Pulmonary artery endothelial cell (primary cell): ENCODE measurements at places on chromosomes 13 and 19. TPM values are rescaled to one million over a fixed set of nuclear protein-coding genes. Genes with fewer than 3 reads are reported as not detected.
A peak's percentile ranks its signal among the peaks of the same experiment; 100 is the strongest.

DNA sequence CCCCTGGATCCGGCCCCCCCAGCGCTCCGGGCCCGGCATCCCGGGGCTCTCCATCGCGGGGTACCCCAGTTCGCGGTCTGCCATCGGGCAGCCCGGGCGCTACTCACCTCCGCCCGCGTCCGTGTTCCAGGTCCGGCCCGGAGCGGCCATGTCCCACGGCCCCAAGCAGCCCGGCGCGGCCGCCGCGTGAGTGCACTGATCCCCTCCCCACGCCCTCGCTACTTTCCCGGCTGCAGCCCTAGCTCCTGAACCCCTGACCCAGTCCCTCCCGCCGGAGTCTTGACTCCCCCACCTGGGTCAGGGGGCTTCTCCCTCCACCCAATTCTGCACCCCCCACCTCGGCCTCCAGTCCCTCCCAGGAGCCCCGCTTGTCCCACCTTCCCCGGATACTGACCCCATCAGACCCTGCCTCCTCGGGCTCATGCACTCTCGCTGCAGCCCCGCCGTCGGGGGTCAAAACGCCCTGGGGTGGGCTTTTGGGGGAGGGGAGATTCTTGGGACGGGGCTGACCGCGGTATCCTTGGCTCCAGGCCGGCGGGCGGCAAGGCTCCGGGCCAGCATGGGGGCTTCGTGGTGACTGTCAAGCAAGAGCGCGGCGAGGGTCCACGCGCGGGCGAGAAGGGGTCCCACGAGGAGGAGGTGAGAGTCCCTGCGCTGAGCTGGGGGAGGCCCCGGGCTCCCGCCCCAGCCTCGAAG, 566 bp downstream of the HMG20B start:
- DNase-seq, result no peak

- no peak for DNase-seq
Observed at GRCh38 chr13:28582225-28582891, 76.6 kb upstream of the POMP start.

DNA sequence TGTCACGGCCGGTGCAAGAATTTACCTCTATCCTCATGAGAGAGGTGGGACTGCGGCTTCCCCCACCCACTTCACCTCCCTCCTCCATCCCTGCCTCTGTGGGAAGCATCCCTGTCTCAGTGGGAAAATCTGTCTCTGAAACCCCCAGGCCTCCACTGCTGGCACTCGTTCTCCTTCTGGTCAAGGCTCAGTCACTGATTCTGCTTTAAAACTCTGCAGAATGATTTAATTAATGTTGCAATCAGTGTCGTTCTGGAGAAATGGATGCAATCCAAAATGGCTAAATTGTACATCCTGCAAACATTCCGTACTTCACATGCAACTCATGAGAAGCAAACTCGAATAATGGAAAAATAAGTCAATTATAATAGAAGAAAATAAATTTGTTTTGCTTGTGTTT, 5.6 kb downstream of the RASL11A start:
- no peak for DNase-seq

- peak; percentile 30 for DNase-seq
Observed at GRCh38 chr13:50319635-50320255, 304.5 kb downstream of the KCNRG start.

DNA sequence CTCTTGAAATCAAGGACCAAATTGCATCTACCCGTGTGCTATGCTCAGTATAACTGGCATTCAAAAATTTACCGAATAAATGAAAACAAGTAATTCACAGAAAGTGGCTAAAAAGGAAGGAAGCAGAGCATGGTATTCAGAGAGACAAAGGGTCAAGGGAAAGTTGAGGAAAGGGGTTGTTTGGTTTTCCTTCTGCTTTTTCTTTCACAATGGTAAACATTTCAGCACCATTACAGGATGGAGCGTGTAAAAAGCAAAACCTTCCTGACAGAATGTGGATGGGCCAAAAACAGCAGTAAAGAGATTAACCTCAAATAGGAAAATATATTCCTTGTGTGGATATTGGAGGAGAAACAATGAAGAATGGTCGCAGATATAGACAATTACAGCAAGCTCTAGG, 14.8 kb downstream of the DIAPH3 start:
- no peak for DNase-seq

DNA sequence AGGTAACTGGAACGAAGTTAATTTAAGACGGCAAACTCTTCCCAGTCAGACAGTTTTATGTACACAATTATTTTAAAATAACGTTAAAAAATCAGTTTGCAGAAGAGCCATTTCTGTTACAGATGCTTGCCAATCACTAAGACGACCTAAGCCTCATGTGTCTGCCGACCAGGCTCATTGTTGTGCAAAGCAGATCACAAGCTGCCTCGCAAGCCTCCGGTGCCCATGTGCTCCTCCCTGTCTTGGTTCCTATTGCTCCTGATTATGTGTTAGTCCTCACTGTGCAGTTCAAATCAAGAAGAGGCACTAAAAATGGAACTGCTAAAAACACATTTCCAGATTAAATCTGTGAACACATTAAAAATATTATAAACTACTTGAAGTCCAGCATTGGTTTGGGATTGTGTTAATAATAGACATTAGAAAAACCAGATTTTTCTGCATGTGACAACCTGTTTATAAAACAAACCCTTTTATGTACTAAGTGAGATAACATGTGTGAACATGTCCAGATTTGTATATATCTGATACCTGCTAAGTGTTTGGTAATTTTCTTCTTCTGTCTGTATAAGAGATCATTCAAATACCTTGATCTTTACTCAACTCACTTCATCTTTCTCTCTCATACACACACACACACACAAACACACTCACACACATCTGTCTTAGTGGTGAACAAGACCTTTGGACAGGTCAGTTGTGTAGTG, 81.9 kb upstream of the SLC15A1 start:
- no peak for DNase-seq

DNA sequence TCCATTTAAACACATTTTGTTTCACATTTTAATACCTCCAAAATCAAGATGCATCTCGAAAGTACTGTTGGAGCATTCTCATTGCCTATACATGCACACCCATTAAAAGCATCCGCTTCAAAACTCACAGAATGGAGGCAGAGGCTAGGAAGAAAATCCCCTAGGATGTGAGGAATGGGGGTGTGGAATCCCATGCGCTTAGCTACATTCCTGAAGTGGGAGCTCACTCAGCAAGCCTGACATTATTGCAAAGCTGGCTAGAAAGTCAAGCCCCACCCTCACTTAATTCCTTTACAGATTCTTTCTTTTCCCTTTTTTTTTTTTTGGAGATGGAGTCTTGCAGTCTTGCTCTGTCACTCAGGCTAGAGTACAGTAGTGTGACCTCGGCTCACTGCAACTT, 4.6 kb upstream of the FAM32A start:
- no peak for DNase-seq

DNA sequence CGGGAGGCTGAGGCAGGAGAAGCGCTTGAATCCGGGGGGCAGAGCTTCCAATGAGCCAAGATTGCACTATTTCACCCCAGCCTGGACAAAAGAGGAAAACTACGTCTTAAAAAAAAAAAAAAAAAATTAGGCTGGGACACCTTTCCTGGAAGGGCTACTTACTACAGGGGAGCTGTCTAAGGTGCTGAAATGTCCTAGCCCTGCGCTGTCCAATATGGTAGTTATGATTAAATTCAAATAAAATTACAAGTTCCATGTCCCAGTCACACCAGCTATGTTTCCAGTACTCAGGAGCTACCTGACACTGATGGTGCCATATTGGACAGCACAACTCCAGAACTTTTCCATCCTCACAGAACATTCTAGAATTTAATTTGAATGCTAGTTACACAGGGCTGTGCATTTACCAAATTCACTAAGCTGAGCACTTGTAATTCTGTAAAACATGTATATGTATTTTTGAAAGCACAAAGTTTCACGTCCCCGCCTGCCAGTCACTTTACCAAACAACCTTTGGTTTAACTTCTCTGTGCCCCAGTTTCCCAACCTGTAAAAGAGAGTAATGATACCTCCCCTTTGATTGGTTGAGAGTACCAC, 9.2 kb upstream of the ZSCAN22 start:
- no peak for DNase-seq

DNA sequence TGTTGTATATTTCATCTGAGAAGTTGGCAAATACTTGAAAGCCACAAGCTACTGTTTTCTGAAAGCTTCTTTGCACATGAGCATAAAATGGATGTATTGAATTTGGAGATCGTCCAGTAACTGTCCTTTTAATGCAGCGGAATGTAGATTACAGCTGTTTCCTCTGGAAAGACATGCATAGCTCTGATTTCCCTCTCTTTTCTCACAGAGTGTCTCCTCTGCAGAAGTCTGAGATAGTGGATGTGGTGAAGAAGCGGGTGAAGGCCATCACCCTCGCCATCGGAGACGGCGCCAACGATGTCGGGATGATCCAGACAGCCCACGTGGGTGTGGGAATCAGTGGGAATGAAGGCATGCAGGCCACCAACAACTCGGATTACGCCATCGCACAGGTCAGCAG, 283.0 kb downstream of the SHISA2 start:
- DNase-seq, result no peak

GRCh38 chr13:87674247-87674738, 3.1 kb downstream of the SLITRK5 start:
- no peak for DNase-seq

DNA sequence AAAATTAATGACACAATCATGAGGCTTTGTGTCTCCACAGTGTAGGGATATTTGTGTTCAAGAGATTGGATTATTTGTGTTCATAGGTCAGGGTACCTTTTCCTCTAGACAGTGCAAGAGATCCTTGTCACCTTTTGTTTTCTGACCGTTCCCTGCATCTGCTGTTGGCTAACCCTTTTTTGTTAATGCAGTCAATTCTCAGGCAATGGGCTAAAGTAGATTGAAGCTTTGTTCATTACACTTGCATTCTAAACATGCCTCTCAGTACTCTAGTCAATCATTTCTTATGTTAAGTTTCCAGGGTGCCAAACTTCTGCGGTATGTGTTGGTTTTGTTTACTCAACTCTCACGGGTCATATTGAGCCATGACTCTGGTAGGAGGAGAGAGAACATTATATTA, 1.8 kb upstream of the MED4 start:
- DNase-seq, result no peak

DNA sequence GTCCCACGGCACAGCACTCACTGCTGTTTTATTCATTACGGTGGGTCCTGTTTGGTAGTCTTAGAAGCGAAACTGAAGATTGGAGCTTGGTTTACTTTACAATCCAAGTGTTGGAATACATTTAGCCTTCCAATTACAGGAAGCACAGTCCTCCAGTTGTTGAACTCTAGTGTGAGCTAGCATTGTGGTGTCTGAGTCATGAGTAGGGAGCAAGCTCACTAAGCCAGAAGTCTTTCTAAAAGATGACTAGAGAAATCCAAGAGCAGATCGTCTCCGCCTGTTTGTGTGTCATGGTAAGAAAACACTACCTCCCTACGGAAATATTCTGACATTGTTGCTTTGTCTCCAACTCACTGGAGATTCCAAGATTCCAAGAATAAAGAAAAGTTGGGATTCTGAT, 10.1 kb upstream of the SHISA2 start:
- peak; percentile 5 for DNase-seq

GRCh38 chr13:98517576-98518310, 59.2 kb downstream of the STK24 start:
- DNase-seq, result no peak

DNA sequence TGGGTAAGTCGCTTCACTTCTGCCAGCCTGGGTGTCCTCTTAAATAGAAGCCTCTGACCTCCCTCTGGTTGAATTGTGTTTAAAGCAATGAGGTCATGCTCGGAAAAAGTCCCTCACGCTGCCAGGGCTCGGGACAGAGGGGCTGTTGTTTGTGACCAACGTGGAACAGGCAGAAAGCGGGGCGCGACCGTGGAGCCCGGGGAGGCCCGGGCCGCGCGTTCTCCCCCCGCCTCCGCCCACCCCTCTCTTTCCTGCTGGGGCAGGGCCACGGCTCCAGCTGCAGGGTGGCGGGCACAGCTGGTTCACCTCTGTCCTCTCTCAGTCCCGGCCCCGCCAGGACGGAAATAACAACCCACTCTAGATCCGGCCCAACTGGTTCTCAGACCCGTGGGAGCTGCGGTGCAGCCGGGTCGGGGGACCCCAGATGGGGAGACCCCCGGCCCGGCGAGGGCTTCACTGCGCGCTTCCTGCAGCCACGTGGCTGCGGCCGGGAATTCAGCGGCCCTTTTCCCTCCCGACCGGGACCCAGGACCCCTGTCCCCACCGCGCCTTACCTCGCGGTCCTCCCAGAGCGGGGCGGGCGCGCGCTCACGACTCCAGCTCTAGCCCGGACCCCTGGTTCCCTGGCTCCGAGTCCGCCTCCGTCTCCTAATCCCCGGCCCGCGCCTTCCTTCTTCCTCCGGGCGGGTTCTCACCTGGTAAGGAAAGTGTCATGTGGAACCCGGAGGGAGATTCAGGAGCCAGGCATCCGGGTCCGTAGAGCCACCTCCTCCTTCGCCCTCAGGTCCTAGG, 1.9 kb downstream of the CDC42EP5 start:
- no peak for DNase-seq

DNA sequence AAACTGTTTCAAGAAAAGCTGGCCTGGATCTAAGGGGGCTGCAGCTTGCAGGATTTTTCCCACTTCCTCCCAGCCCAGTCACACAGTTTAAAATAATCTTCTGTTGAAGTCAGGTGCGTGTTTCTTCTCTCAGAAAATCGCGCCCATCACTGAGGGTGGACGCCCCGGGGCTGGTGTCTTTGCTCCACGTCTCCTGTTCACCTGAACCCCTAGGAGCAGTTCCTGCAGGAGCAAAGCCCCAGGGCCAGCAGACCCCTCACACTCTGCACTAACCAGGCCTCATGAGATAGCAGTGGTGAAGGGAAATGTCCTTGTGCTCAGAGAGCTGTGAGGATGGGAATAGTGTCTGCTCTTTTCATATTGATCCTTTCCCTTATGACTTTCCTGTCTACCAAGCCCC, 920 bp upstream of the SIGLEC7 start:
- DNase-seq, result no peak

DNA sequence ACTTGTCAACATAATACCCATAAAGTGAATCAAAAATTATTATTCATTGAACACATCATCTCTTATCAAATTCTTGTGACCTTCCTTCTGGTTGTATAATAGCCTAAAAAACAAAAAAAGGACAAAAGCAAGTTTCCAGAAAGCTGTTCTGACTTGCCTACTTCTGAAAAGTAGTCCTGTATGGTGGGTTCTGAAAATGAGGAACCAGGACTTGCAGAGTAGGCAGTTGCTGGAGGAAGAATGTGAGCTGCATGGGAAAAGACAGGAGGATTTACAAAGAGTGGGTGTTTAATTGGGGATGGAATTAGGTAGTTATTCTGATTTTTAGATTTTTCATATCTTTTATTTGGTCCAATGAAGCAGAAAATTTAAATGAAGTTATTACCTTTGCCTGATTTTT, 56.7 kb downstream of the RCBTB2 start:
- DNase-seq, result no peak

Gene DHPS
- 58.6 and 60.9 TPM in 2 replicates for total RNA-seq

Gene ZNF440
- total RNA-seq, result 6.3 and 10.5 TPM in 2 replicates

Gene PLPPR3
- total RNA-seq, result 0.07 and 0.33 TPM in 2 replicates

Gene PLA2G4C
- 58.5 and 59.5 TPM in 2 replicates for total RNA-seq

Gene BICRA
- 4.2 and 5.4 TPM in 2 replicates for total RNA-seq

Gene IL27RA
- 4.1 and 8.6 TPM in 2 replicates for total RNA-seq

Gene FFAR3
- total RNA-seq, result not detected in 2 replicates

Gene LHFPL6
- total RNA-seq, result 24.1 and 46.0 TPM in 2 replicates

Gene UBA52
- total RNA-seq, result 882 and 970 TPM in 2 replicates

Gene CFD
- 0.49 and 3.6 TPM in 2 replicates for total RNA-seq

Gene ONECUT3
- not detected in 2 replicates for total RNA-seq

Gene ZNF471
- total RNA-seq, result 1.8 and 2.9 TPM in 2 replicates

Gene NFIC
- total RNA-seq, result 31.9 and 35.5 TPM in 2 replicates

Gene TTYH1
- total RNA-seq, result not detected in 2 replicates
